ENCODE measurements at places on chromosomes 4 and X.

DNA sequence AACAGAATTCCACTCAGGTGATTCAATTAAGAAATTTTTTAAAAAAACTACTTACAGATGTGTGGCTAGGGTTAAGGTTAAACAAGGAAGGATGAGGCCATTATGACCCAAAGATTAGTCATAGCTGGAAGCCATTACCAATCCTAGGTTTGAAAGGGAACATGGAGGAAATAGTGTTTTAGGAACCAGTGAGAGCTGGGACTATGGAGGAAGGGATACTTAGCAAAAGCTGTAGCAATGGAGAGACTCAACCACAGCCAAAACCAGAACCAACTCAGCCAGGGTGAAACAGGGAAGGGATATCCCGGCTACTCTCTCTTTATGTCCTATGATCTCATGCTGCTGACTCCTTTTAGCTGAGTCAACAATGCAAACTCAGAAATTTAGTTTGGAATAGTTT lies 148.6 kb upstream of the CNKSR2 start:
- DNase-seq = peak; percentile 0

DNA sequence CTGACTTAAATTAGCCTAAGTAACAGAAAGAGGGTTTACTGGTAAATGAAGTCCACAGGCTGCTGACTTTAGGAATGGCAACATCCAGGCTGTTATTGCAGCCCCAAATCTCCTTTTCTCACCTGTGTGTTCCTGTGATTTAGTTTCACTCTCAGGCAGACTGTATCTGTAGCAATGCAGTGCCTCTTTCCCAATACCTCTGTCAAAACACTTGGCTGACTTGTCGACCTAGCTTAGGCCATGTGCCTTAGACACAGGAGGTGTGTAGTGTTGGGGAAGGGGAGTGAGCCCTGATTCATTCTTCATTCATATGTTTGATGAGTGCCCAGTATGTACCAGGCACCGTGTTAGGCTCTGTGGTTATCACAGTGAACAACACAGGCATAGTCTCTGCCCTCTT lies 46.9 kb downstream of the JADE3 start:
- no peak for DNase-seq

- no peak for DNase-seq
Measured at GRCh38 chr4:185534866-185535611, at the start of gene PDLIM3. PDLIM3 (minus strand) TSS chr4:185535507; CDS start chr4:185535434, 73 bp downstream.

GRCh38 chr4:95293014-95293413 lies 255.8 kb downstream of the UNC5C start:
- no peak for DNase-seq

DNA sequence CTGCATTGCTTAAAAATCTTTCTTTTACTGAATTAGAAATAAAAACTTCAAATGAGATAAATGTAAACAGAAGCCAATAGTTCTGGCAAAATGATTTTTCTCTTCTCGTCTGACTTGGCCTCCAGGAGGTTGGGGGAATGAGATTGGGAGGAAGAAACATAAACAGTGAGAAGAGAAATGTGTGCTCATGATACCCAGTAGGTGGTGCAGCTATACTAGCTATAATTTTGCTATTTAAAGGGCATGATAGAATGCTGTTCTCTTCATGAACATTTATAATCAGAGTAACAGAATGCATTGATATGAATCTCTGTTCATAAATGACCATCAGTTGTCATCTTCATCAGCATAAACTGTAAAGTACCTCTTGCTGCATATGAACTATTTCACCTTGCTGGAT lies 85.5 kb downstream of the TACR3 start:
- DNase-seq = no peak

- DNase-seq = peak; percentile 9
Measured at GRCh38 chrX:53882331-53882730, 161.9 kb downstream of the PHF8 start.

GRCh38 chrX:132188175-132188574 lies 31.1 kb downstream of the RAP2C start:
- no peak for DNase-seq

DNA sequence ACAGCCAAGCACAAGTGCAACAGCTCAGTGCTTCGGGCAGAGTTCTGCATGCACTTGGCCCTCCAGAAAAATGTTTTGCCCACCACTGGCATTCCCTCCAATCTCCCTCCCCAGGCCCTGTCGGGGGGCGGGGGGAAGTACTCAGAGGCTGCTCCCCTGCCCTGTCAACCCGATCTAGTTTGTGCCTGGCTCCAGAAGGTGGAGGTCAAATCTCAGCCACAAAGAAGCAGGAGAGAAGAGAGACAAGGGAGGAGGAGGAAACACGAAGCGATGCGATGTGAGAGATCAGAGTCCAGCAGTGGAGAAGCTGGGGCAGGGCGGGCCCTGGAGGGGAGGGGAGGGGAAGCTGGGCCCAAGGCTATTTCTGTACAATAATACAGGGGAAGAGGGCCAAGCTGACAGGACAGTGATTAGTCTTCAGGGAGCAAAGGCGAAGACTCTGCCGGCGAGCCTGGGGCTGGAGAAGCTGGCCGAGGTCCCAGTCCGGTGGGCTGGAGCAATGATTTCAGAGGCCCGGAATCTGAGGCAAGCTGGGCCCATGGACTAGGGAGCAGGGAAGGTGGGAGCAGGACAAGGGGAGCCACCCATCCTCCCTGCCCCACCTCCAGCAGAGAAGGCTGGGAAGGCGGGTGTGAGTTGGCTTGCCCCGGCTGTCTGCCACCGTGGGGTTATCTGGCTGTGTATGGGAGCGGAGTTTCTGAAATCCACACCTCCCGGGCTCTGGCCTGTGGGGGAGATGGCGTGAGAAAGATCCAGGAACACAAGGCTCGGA lies 167.1 kb downstream of the EFNB1 start:
- peak; percentile 7 for DNase-seq

- peak; percentile 23 for DNase-seq
Measured at GRCh38 chrX:7996414-7996813, 69.2 kb upstream of the PNPLA4 start.

DNA sequence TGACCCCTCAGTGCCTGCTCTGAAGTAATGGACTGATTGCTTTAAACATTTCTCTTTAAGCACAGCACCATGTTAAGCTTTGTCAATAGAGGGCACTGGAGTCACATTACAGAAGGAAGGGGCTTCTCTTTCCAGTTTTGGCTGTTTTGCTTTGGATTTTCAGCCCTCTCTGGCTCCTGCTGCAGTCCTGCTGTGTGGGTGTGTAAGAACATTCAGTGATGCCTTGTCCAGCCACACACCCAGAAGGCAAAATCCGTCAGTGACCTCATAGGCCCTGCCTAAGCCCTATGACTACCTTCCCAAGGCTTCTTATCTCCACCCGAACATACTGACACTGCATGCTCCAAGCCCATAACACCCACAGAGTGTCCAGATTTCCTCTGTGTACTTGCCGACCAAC lies 215.3 kb upstream of the CTSO start:
- DNase-seq = peak; percentile 85

GRCh38 chr4:5647351-5647750 lies 61.0 kb downstream of the EVC2 start:
- no peak for DNase-seq

DNA sequence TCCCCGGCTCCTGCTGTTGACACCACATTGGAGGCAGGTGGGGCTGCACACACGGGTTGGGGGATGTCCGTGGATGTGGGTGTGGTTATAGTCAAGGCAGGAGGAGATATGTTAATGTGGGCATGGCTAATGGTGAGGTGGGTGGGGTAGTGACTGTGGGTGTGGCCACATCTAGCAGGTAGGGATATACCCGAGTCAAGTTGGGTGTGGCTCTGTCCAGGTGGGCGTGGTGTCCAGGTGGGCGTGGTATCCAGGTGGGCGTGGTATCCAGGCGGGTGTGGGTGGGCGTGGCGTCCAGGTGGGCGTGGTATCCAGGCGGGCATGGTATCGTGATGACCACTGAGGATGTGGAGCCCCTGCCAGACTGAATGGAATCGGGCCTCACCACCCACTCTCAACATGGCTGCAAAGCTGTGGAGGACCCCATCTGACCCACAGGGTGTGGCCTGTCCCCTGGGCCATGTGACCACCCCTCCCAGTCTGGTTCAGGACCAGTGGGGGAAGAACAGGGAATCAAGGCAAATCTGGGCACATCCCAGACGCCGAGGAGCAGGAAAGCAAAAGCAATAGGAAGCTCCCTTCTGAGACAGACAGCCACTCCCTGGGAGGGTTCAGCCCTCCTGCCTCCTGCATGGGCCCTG lies 21.0 kb downstream of the MAN2B2 start:
- DNase-seq = no peak

- peak; percentile 68 for DNase-seq
Measured at GRCh38 chr4:38804654-38805295, at the start of gene TLR1. TLR1 (minus strand) TSS chr4:38804791; CDS start chr4:38798831, 5,960 bp downstream.

GRCh38 chr4:158130204-158130603 lies 42.6 kb downstream of the GASK1B start:
- no peak for DNase-seq

DNA sequence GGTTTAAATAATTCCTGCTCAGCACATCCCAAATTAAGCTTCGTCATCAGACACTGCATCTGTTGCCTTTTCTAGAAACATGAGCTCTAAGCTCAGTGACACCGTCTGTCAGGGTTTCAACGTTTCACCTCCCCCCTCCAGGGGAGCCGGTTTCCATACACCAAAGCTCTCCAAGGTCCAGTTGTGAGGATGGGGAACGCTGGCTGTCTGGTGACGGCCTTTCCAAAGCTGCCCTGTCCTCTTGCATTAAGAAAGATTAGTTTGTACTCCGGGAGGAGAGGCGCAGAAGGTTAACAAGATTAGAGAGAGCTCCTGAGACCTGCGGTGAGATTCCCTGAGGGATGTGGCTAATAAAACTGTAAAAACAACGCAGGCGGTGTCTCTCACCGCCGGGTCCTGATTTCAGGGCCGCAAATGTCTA lies 43.2 kb downstream of the ASMT start:
- no peak for DNase-seq

GRCh38 chr4:17310269-17310652 lies 201.6 kb downstream of the QDPR start:
- DNase-seq = peak; percentile 74

DNA sequence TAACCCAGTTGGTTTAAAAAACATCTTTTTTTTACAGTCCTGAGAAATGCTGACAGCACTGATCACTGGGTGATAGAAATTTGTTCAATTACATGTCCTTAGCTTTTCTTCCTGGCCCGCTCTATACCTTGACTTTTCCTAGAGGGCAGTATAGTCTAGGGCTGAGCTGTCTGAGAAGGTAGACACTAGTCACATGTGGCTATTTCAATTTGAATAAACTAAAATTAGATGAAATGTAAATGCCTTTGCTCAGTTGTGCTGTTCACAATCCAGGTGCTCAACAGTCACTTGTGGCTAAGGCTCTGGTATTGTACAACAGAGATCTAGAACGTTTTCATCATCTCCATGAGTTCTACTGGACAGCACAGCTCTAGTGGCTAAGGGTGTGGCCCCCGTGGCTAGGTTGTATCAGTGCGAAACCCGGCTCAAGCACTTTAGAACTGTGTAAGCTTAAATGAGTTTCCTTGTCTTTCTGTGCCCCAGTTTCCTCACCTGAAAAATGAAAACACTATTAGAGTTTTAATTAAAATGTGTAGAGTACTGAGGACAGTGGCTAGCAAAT lies 111.6 kb upstream of the WDR17 start:
- no peak for DNase-seq

DNA sequence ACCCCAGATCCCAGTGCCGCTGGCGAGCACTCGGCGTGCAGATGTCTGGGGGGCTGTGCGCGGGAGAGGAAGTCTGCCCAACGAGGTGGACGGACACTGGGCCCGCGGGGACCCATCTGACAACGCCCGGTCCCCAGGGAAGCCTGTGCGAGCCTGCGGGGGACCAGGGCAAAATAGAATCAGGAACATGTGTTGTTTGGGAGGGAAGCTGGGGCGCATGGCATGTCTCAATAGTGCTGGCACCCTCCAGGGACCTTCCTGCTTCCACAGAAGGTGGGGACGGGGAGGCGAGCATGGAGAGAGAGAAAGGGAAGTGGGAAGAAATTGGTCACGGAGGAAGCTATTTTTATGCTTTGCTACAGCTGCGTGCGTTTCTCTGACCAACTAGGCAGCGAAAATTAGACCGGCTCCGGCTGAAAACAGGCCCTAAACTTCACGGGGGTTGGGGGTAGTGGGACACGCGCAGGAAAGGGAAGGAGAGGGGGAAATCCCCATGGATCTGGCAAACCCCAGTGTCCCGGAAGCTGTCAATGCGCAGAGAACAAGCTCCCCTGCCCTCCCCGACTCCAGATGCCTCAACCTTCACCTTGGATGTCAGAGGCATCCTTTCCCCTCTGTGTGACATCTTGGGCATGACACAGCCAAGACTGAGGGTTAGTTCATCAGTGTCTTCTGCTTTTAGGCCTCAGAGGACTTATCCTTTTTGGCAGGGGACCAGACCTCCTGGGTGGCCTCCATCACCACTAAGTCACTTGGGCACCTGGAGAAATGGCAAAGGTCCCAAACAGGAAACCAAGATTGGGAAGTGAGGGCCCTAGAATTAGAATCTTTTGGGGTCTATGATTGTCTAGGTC lies 169.8 kb upstream of the BCOR start:
- DNase-seq = no peak

DNA sequence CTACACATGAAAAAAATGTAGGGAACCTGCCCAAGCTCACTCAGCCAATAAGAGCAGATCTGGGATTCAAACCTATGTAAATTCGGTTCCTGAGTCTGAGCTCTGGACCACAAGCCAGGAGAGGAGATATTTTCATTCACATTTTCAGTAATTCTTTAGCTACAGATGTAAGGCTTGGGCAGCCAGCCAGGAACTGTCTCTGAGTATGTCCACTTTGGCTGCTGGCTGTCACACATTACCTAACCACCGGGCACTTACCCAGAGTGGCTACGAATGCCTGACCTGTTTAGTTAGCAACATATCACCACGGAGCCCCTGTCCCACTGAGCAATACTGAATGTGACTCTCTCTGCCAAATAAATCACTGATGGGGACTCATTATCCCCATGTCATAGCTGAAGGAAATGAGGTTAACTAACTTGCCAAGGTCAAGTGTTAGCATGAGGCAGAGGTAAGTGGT lies 15.3 kb downstream of the USP46 start:
- DNase-seq = peak; percentile 74

GRCh38 chr4:10687526-10687925 lies 3.0 kb upstream of the CLNK start:
- DNase-seq = no peak

DNA sequence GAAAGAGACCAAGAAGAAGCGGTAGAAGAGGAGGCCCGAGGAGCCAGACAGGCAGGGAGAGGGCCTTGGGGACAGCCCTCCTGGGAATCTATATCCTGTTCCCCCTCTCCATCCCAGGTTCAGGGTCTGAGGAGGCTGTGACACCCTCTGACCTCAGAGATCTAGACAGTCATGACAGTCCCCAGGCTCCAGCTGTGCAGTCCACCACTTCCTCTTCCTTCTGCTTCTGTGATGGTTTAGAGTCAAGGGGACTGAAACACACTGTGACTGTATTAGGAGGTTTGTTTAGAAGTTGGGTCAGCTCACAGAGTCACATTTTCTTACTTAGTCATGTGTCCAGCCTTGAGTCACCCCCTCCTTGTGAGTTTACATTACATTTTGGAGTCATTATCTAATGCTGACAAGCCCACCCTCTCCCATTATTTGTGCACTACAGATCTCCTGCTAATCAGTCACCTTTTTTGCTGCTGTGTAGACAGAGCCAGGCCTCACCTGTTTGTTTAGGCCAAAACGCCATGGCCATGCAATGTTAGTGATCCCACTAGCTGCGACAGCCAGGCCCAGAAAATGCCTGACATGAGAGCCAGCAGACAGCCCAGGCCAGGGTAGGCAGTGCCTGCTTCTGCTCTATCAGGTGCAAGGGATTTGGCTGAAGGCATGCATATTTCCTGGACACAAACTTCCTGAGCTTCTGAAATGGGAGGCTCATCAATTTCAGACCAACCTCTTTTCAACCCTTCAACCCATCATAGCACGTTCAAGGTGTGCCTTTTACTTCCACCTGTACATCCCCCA lies 26.0 kb downstream of the MANBA start:
- DNase-seq = peak; percentile 8

GRCh38 chrX:136183917-136184316 lies 36.6 kb downstream of the FHL1 start:
- no peak for DNase-seq

- DNase-seq = no peak
Measured at GRCh38 chr4:153218961-153219360, 14.7 kb downstream of the TRIM2 start.

Data from AG10803 (cell line).